ENCODE measurements at places on chromosomes 1 and 21.

DNA sequence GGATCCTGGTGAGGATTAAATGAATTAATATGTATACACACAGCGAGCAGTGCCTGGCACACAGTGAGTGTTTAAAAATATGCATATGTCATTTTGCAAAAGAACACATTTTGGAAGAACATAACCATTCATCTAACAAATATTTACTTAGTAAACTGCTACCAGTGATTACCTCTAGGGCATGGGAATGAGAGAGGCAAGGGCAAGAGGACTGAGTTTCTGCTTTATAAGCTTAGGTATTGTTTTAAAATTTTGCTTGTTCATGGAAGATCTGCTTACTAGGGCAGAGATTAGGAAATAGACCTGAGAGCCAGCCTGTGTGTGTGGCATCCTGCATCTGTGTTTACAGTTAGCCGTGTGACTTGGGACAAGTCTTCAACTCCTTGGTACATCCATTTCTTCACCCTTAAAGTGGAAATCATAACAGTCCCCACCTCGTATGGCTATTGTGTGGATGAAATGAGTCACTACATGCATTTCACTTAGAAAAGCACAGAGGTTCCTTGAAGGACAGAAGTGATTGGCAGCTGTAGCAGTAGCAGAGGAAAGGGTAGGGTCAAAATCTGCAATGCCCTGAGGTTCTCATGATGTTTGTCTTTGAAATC is 198.5 kb upstream of the FMN2 start:
- no peak for DNase-seq

DNA sequence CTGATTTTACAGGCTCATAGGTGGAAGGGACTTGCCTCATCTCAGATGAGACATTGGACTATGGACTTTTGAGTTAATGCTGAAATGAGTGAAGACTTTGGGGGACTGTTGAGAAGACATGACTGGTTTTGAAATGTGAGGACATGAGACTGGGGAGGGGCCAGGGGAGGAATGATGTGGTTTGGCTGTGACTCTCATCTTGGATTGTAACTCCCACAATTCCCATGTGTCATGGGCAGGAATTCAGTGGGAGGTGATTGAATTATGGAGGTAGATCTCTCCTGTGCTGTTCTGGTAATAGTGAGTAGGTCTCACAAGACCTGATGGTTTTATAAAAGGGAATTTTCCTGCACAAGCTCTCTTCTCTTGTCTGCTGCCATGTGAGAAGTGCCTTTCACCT is 20.8 kb downstream of the SCYL3 start:
- DNase-seq: no peak

DNA sequence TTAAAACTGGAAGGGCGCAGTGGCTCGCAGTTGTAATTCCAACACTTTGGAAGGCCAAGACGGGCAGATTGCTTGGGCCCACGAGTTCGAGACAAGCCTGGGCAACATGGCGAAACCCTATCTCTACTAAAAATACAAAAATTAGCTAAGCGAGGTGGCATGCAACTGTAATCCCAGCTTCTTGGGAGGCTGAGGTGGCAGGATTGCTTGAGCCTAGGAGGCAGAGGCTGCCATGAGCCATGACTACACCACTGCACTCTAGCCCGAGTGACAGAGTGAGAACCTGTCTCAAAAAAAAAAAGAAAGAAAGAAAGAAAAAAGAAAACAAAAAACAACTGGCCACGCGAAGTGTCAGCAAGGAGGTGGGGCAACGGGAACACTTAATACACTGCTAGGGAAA is 6.3 kb downstream of the UBE2G2 start:
- DNase-seq: no peak

- no peak for DNase-seq
Measured at GRCh38 chr1:18166341-18166740, 58.7 kb downstream of the IGSF21 start.

DNA sequence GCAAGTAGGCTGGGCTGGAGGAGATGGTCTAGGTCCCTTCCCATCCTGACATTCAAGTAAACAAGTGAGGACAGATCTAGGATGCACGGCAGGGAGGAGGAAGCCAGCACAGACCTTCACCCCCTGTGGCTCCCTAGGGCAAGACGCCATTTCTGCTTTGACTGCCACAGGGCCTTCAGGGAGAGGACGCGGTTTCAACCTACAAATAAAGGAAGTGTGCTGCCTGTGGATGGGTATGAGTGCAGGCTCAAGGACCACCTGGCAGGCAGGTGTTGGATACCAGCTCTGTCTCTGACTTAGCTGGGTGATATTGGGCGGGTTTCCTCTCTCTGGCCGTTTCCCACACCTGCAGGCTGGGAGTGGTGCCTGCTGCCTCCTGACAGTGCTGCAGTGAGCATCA is 16.2 kb downstream of the SLC2A1 start:
- no peak for DNase-seq

DNA sequence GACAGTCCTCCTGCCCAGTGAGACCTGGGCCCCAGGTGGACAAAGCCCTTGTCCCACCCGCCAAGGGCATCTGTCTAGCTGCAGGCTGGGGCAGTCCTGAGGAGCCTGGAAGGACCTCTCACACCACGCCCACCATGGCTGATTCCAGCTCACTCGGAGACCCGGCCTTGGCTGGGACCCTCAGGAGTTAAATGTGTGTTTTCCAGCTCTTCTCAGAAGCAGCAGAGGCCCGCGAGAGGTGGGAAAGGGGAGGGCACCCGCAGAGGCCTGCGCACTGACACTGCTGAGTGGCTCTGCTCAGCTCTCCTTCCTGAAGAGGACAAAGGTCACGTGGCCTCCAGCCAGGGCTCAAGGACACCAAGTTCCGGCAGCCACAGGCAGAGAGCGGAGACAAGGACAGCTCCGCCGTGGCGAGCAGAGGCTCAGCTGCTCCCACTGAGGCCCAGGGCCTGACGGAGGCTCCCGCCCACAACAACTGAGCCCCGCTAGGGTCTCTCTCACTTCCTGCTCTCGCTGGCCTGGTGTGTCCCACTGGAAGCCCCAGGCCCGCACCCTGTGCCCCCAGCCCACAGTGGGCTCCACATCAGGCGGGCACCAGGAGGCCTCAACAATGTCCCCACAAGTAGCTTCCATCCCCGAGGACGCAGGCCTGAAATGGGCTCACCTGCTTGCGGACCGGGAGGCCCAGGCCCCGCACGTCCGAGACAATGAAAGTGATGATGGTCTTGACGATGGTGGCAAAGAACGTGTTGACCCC is 16.9 kb downstream of the SLC19A1 start:
- DNase-seq: no peak

- peak; percentile 48 for DNase-seq
Measured at GRCh38 chr1:9652379-9653209, 1.1 kb downstream of the PIK3CD start.

- DNase-seq: no peak
Measured at GRCh38 chr1:45394342-45394741, 54.1 kb upstream of the MUTYH start.

GRCh38 chr21:17858747-17859146 is 39.6 kb upstream of the C21orf91 start:
- DNase-seq: no peak

DNA sequence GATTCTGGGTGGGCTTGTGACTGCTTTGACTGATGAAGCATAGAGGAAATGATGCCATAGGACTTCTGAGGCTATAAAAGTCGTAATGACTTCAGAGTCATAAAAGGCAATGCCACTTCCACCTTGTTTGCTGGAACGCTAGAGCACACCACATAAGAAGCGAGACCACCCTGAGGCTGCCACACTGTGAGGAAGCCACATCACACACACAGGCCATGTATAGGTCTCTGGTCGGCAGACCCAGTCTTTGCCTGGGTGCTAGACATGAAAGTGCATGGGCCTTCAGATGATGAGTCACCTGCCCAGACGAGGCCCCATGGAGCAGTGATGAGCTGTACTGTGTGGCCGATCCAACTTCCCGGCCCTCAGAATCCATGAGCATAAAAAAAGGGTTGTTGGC is 14.2 kb upstream of the KANK4 start:
- DNase-seq: no peak

DNA sequence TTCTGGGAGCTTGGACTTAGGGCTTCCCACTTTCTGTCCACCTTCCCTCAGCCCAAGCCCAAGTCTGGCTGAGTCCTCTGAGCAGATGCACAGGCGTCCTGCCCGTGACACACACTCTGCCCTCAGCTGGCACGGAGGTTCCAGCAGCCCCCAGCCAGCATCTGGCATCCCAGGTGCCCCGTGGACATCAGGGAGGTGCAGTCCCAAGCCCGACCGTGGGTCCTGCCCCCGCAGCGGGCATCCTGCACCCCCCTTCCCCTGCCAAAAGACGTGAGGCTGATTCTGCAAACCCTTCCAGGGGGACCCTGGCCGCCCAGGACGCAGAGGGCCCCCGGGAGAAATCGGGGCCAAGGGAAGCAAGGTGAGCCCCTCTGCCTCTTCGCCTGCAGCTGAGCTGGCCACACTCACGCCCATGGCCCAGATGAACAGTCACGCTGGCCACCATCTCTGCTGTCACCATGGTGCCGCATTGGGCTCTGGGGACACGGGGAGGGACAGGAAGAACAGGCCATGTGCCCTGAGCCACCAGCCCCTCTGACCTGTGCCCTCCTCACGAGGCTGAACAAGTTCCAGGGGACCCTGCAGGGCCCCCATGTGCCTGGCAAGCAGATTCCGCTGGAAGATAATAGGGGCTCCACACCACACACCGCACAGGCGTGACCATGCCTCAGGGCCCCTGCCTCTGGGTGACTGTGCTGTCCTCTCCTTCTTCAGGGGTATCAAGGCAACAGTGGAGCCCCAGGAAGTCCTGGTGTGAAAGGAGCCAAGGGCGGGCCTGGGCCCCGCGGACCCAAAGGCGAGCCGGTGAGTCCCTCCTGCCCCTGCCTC is 20.6 kb downstream of the COL6A2 start:
- no peak for DNase-seq

DNA sequence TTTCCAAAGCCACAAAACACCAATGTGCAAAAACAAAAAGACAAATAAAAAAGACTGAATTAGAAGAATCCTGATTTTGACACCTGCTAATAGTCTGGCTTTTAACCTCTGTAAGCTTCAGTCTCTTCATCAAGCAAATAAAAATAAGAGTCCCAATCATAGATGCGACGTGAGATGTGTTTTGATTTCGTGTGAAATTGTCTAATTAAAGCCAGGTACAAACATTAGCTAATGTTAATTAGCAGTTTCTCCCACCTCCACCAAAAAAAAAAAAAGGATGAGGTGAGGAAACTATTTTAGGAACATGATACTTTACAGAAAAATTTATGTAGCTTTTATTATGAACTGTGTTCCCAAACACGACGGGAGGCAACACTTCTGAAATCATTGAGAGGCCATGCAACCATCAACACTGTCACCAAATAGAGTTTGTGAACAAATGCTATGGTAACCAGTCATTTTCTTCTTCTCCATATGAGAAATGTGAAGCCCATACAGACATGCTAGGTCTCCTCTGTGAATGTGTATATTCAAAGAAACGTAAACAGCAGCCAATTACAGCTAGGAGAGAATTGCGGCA is 6.7 kb upstream of the EVI5 start:
- DNase-seq: no peak

DNA sequence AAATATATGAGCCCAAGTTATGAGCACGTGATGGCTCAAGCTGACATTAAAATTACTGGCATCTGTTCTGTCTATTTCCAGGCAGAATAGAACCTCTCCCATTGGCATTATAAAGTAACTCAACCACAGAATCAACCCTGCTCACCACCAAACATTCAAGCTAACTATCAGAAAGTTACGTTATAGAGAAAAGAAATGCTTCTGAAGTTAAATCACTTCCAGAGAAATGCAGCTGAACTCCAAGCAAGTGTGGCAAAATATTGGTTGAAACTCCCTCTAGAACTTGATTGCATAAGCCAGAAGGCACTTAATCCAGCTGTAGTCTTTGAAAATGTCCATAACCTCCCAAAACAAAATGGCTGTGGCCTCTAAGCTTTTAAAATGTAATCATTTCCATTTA is 36.2 kb upstream of the UBE2U start:
- no peak for DNase-seq

DNA sequence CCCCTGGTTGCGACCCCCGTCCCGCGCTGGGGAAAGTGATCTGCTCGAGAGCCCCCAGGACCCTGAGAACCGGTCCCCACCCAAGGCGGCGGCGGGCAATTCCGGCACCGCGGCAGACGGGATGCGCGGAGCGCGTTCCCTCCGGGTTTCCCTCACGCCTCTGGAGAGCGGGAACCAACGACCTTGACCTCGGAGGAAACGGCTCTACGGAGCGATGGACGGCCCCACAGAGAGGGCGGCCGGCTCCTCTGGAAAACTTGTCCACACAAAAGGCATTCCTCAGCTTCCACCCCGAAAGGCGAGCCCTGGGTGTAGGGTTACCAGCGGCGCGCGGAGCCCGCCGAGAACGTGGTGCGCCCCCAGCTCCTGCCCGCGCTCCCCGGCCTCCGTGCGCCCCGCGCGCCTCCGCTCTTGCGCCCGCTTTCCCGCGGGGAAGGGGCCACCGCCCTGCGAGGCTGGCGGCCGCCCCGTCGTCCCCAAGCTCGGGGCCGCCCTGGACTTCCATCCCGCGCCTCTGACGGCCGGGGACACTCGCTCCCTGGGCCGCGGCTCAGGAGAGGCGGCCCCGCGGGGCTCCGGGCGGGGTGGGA is 391 bp upstream of the KIAA1614 start:
- DNase-seq: no peak

DNA sequence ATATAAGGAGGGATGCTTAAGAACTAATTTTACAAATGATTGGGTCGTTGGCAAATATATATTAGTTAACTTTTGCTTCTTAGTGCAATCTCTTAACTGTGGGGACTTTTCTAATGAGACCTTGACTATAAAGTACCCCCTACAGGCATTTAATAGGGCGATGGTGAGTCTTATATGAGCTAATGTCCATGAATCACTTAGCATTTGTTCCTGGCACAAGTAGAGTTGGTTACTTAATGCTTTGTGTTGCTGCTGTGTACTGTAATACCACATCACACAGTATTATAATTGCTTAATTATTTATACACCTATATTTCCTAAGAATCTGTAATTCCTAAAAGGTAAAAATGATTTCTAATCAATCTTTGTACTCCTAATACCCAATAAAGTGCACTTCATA is 25.3 kb upstream of the TMCO1 start:
- no peak for DNase-seq

DNA sequence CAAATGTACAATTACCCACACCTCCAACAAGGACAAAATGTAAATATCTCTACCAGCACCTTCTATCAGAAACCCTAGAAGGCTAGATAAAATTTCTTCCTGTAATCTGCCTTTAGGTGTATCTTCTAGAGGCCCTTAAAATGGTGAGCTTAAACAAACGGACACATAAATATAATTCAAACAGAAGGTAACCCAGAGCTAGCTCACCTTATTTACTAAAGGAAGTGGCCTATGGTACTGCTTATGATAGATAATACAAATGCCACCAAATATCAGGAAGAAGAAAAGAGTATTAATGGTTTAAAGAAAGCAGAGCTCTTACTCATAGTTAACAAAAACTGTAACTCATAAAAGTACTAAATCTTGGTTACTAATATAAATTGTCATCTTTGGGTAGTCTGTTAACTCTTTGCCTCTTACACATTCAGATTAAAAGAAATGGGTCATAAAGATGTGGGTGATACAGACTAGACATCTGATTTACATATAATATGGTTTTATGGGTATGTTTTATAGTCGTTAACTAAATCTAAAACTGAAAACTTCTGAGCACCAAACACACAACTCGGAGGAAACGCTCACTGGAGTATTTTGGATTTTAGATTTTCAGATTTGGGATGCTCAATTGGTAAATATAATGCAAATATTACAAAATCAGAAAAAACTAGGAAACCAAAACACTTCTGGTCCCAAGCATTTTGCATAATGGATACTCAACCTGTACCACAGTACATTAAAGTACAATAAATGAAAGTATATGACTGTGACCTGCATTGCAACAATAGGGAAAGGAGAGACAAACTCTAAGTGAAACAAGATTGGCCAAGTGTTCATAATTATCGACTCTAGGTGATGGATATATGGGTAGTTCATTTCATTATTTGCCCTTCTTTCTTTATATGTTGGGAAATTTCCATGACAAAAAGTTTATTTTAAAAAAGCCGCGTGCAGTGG is 23.2 kb downstream of the TRIT1 start:
- no peak for DNase-seq
